GM19239 (cell line): ENCODE measurements at places on chromosomes 4 and X.

DNA sequence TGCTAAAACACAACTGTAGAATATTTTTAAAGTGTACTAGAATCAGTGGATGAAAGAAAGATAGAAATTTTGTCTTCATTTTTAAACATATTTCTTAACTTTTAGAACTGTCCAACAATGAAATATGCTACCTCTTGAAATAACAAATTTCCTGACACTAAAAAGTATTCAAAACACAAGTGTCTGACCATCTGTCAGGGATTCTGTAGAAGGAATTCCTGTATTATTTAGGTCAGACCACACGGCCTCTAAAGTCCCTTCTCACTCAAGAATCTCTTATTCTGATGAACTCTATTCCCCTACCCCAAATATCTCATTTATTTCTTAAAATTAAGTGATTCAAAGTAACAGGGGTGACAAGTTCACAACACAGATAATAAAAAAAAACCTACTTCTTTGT is 99.1 kb downstream of the MAML3 start:
- DNase-seq: no peak

GRCh38 chrX:2408856-2409255 is 91.9 kb downstream of the DHRSX start:
- no peak for DNase-seq

GRCh38 chrX:11066812-11067211 is 44.3 kb upstream of the HCCS start:
- no peak for DNase-seq

GRCh38 chrX:93466383-93466782 is 207.0 kb downstream of the NAP1L3 start:
- no peak for DNase-seq

DNA sequence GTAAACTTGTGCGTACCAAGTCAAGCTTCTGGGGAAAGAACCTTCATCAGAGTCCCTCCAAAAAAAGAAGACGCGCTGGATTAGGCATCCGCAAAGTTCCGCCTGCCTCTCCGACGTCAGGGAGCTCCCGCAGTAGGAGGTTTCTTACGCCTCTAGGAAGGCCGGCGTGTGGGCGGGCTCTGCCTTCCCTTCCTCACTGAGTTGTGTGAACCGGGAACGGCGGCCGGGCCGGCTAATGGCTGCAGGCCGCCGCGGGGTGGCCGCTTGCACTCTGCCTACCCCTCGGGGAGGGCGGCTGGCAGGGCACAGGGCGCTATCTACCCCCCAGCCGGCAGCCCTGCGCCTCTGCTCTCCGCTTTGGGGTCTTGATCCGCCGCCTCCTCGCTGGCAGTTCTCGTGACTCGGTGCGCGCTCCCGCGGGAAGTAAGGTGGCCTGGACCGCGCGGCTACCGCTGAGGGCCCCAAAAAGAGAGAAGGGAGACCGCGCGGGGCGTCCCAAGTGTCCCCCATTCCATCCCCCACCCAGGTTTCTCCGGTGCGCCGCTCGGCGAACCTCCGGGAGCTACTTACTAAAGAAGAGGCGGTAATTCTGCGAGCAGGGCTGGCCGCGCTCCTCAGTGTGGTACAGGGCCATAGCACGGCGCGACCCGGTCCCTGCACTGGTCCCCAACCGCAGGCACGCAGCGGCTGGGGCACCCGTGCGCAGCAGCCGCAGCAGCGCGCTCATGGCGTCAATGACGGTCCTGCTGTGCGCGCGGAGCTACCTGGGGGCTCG is at the start of gene PPA2:
Gene PPA2 (minus strand): TSS at position 739 of the 775 bp plus-strand sequence. CDS start 12 bp downstream, at position 727.
- DNase-seq: peak; percentile 67

- DNase-seq: no peak
Measured at GRCh38 chr4:88107406-88108107, 50.9 kb downstream of the ABCG2 start.

DNA sequence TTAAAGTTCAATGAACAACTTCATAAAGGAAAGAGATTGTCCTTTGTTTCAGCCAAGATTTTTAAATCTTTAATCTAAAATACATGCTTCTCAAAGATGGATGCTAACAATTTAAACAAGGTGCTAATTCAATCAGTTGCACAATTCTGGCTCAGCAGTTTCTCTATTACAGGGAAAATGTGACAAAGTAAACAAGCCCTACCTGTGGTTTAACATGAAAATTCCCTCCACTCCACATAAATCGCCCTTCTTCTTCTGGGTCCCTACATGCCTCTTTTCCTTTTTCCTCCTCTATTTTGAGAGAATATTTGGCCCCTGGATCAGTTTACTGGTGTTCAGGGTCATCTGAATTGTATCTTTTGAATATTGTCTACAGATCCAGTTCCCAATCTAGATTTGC is 80.6 kb downstream of the FRYL start:
- DNase-seq: no peak

DNA sequence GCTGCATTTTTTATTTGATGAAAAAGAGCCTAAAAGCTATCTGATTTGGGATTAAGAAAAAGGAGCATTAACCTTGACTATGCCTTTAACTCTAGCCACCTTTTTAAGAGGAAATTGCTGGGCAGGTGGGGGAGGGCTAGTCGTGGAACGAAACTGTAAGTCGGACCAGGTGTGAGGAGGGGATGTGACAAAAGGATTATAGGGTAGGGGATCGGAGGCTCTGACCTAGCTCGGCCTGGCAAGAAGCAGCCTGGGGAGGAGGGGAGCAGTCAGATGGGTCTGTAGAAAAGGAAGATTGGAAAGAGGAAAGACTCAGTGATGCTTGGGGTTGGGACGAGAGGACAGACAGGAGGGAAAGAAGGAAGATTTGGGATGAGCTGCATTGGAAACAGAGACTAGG is 21.1 kb upstream of the SPCS3 start:
- DNase-seq: no peak

GRCh38 chr4:106806158-106806797 is 229.8 kb downstream of the DKK2 start:
- no peak for DNase-seq

GRCh38 chr4:27270435-27270834 is 409.8 kb downstream of the STIM2 start:
- DNase-seq: no peak

DNA sequence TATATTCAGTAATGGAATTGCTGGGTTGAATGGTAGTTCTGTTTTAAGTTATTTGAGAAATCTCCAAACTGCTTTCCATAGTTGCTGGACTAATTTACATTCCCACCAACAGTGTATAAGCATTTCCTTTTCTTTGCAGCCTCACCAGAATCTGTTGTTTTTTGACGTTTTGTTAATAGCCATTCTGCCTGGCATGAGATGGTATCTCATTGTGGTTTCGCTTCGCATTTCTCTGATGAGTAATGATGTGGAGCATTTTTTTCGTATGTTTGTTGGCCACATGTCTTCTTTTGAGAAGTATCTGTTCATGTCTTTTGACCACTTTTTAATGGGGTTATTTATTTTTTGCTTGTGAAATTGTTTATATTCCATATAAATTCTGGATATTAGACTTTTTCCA is 13.6 kb upstream of the MAGED4B start:
- DNase-seq: no peak

GRCh38 chr4:172892300-172892699 is 276.3 kb upstream of the GALNT7 start:
- DNase-seq: no peak
